ENCODE measurements at places on chromosomes 2 and 18.

- DNase-seq, result no peak
These were observed 547.6 kb upstream of the RAB6C start for GRCh38 chr2:129431881-129432280.

GRCh38 chr2:170696948-170697347 lies 18.2 kb upstream of the SP5 start:
- DNase-seq, result no peak

DNA sequence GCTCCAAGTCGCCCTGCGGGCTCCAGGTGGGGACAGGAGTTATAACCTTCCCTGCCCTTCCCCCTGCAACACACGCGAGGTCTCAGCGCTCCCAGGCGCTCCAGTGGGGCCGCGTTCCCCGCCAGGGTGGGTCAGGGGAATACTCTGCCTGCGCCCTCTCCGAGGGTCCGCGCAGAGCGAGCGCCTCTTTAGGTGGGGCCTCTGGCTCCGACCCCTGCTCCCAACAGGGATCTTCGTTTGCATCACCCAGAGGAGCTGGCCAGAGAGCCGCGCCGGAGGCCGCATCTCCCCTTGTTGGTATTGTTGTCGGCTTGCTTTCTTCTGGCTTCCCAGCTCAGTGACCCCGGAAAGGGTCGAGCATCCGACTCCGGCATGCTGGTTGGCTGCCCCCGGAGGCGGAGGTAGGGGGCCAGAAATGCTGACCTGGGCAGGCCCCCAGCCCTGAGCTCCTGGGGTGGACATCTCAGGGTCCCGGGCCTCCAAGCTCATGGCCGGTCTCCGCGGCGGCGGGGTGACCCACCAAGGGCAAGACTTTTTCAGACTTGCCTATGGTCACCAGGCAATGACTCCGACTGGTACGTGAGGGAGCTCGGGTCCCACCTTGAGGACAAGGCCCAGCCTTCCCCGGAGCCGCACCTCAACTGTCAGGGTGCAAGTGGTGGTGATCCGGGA lies 11.2 kb upstream of the EN1 start:
- DNase-seq, result no peak

DNA sequence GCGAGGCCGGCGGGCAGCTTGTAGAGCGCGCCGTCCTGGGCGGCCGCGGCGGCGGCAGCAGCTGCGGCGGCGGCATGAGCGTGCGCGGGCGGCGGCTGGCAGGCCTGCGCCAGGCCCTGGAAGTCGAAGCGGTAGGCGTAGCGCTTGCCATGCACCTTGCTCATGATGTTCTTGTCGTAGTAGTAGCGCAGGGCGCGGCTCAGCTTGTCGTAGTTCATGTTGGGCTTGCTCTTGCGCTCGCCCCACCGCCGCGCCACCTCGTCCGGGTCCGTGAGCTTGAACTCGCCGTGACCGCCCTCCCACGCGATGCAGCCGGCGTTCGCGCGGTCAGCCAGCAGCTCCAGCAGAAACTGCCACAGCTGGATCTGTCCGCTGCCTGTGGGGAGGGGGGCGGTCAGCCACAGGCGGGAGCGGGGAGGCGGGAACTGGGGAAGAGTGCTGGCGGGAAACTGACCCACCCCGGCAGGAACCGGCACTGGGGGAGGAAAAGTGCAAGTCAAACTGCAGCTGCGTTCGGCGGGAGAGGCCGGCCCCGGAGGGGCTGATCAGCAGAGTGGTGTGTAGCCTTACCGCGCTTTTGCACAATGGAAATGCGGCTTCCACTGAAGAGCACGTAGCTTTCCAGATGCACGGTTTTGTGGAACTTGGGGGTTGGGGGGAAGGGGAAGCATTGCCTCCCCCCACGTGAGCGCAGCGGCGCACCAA lies 3.0 kb downstream of the FEV start:
- DNase-seq, result no peak

DNA sequence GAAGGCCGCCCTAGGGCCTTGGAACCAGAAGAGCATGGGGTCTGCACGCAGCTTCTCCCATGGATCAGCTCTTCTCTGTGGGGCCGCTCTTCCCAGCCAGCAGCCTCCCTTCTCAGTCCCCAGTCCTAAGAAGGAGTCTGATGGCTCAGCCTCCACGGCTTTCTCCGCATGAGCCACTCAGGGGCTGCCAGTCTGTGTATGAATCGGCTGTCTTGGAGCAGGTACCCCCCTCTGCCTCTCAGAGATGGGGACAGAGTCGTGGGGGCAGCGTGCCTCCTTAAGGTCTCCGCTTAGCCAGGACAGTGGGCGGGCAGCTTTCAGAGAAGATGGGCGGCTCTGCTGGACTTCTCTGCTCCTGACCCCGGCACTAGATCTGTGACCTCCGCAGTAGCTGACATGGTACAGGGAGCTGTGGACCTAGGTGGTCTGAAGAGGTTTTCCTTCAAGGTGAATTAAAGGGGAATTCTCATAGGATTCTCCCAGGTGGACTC lies 21.6 kb downstream of the INPP5D start:
- no peak for DNase-seq

DNA sequence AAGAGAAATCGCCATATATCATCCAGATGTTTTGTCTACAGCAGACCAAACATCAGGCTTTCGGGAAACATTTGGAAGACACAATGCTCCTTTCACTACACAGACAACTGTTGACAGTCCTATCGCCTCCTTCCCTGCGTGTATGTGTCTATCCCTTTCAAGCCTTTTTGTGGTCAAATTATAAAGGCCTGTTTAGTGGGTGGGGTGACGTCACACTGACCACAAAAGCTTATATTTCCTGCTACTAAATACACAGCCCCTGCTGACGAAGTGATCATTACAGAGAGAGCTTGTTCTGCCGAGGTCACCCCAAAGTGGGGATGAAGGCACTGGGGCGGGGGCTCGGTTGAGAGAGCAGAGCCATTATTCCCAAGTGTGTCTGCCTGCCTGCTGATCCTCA lies 302.7 kb upstream of the TNP1 start:
- DNase-seq, result peak; percentile 90

GRCh38 chr2:85712849-85713612 lies 18.9 kb downstream of the GNLY start:
- DNase-seq, result peak; percentile 37

- no peak for DNase-seq
These were observed 901 bp downstream of the SPOPL start for GRCh38 chr2:138502255-138503086.

- DNase-seq, result peak; percentile 28
These were observed 880.2 kb downstream of the TSN start for GRCh38 chr2:122635686-122636085.

- DNase-seq, result no peak
These were observed 75.8 kb downstream of the GRB14 start for GRCh38 chr2:164545484-164545883.

GRCh38 chr2:241601841-241602240 lies 35.1 kb downstream of the THAP4 start:
- no peak for DNase-seq

Data from LHCN-M2 (cell line).